ENCODE measurements at places on chromosomes 5 and 9. TPM values are rescaled to one million over a fixed set of nuclear protein-coding genes. Genes with fewer than 3 reads are reported as not detected.
A peak's percentile ranks its signal among the peaks of the same experiment; 100 is the strongest.

- H3K27me3 ChIP-seq, result peaks cover 92% of the 10 kb centered on the region
- H3K4me1 ChIP-seq, result no peaks in the 10 kb centered on the region
- no peak overlapping the region for H3K27ac ChIP-seq
- H3K36me3 ChIP-seq, result no peaks in the 10 kb centered on the region
- H3K4me3 ChIP-seq, result peak overlapping the region; percentile 60
- no peak for DNase-seq
Measured at GRCh38 chr9:34958411-34958982, 412 bp downstream of the PHF24 start.

- no peak overlapping the region for H3K27ac ChIP-seq
- peaks cover 3% of the 10 kb centered on the region for H3K36me3 ChIP-seq
- DNase-seq, result no peak
- no peak overlapping the region for H3K4me3 ChIP-seq
- H3K4me1 ChIP-seq, result no peaks in the 10 kb centered on the region
Measured at GRCh38 chr5:64800926-64801325, 32.2 kb downstream of the CWC27 start.

DNA sequence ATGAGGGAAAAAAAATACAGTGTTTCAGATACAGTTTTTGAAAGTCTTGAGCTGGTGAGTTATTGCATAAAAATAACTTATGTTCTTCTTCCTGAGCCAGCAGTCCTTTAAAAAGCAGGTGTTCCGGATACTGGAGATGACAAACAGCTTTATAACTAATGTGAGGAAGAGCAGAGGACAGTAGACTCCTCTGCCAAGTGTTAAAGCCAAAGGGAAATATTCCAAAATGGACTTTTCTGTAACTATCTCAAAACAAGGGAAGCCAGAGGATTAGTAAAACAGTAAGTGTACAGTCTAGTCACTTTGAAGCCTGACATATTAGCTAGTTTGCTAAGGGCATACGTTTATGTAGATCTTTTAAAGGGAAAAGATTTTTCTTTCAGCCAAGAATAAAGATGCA is 11.0 kb upstream of the SNCAIP start:
- peak overlapping the region; percentile 37 for H3K27ac ChIP-seq
- peaks cover 42% of the 10 kb centered on the region for H3K4me1 ChIP-seq
- H3K36me3 ChIP-seq, result no peaks in the 10 kb centered on the region
- no peaks in the 10 kb centered on the region for H3K27me3 ChIP-seq
- DNase-seq, result no peak

DNA sequence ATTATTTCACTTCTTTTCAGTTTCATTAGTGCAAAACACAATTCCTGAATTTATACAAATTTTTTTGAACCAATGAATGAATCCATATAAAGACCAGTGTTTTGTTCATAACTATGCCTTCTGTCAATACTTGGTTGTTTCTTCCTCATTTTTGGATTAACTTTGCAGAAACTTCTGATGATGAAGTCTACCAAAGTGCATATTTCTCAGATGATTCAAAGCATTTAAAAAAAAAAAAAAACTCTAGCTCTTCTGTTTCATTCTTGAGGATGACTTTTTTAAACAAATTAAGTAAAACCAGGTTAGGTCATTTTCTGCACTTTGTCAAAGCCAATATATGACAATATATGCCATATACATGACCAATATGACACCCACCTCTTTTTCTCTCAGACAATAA is 92.6 kb downstream of the CHSY3 start:
- H3K4me3 ChIP-seq, result no peak overlapping the region
- H3K36me3 ChIP-seq, result no peaks in the 10 kb centered on the region
- H3K4me1 ChIP-seq, result no peaks in the 10 kb centered on the region
- no peak overlapping the region for H3K27ac ChIP-seq
- peaks cover 2% of the 10 kb centered on the region for H3K27me3 ChIP-seq

- peak overlapping the region; percentile 79 for H3K27ac ChIP-seq
- peak overlapping the region; percentile 3 for H3K4me3 ChIP-seq
- DNase-seq, result no peak
- H3K36me3 ChIP-seq, result no peaks in the 10 kb centered on the region
Measured at GRCh38 chr5:142441616-142442015, 116.8 kb upstream of the SPRY4 start.

Gene LRRC70
- total RNA-seq, result 1.7 TPM

GRCh38 chr5:167726642-167727041 is 564.8 kb upstream of the WWC1 start:
- H3K36me3 ChIP-seq, result no peaks in the 10 kb centered on the region
- peaks cover 32% of the 10 kb centered on the region for H3K4me1 ChIP-seq
- no peak overlapping the region for H3K27ac ChIP-seq
- H3K27me3 ChIP-seq, result no peaks in the 10 kb centered on the region

Gene WNT8A
- not detected for total RNA-seq

- DNase-seq, result no peak
- H3K4me1 ChIP-seq, result no peaks in the 10 kb centered on the region
- no peak overlapping the region for H3K27ac ChIP-seq
- H3K4me3 ChIP-seq, result no peak overlapping the region
- H3K27me3 ChIP-seq, result peaks cover 19% of the 10 kb centered on the region
Measured at GRCh38 chr9:137960496-137960895, 82.9 kb downstream of the CACNA1B start.

DNA sequence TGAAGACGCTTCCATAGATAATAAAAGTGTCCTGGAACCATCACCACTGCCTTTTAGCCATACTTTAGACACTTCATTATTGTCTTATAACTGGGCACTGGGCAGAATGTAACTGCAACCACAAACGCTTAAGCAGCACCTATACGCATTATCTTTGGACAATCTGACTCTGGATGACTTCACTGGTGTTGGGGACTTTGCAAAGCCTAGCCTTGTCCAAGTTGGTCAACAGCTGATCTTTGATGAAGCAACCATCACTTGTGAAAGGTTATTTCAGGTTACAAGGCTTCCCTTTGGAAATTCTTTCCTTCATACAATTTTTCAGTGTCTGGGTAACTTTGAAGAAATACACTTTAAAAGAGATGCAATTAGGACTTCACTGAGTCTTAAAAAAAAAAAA is 77.8 kb upstream of the ZNF462 start:
- H3K4me3 ChIP-seq, result no peak overlapping the region
- DNase-seq, result no peak
- H3K27ac ChIP-seq, result no peak overlapping the region
- H3K4me1 ChIP-seq, result peaks cover 7% of the 10 kb centered on the region
- H3K36me3 ChIP-seq, result no peaks in the 10 kb centered on the region

Gene MAMDC2
- 0.58 TPM for total RNA-seq

Gene IFNE
- total RNA-seq, result 2.0 TPM

Gene HK3
- total RNA-seq, result 0.60 TPM

GRCh38 chr9:76643399-76644117 is 120.7 kb upstream of the PCA3 start:
- DNase-seq, result no peak
- no peaks in the 10 kb centered on the region for H3K36me3 ChIP-seq
- no peak overlapping the region for H3K4me3 ChIP-seq

GRCh38 chr5:34501016-34501415 is 155.1 kb upstream of the RAI14 start:
- DNase-seq, result no peak
- no peak overlapping the region for H3K4me3 ChIP-seq
- peaks cover 61% of the 10 kb centered on the region for H3K4me1 ChIP-seq
- H3K27ac ChIP-seq, result no peak overlapping the region

Gene CYLC2
- not detected for total RNA-seq

DNA sequence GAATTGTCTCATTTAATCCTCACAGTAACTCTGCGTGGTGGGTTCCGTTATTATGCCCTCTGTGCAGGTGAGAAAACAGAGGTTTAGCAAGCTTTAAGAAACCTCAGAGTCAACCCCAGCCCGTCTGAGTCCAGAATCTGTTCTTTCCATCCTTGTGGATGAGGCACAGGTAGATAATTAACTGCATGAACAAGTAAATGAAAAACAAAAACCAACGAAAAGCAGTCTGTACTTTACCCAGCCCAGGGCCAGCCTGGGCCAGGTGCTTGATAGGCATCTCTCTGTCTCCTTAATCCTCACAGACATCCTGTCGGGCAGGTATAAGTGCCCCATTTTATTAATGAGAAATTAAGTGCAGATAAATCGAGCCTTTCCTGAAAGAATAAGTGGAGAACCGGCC is 25.3 kb upstream of the CXCL14 start:
- DNase-seq, result no peak
- no peaks in the 10 kb centered on the region for H3K36me3 ChIP-seq
- H3K27me3 ChIP-seq, result no peaks in the 10 kb centered on the region
- peaks cover 36% of the 10 kb centered on the region for H3K4me1 ChIP-seq
- peak overlapping the region; percentile 48 for H3K27ac ChIP-seq

- H3K27ac ChIP-seq, result peak overlapping the region; percentile 84
- peaks cover 5% of the 10 kb centered on the region for H3K36me3 ChIP-seq
- peaks cover 28% of the 10 kb centered on the region for H3K4me1 ChIP-seq
- DNase-seq, result no peak
- no peak overlapping the region for H3K4me3 ChIP-seq
Measured at GRCh38 chr5:14250748-14251701, 107.9 kb downstream of the TRIO start.

Gene COL27A1
- total RNA-seq, result 138 TPM

GRCh38 chr9:33435821-33436277 is 11.5 kb downstream of the AQP3 start:
- H3K27ac ChIP-seq, result no peak overlapping the region
- H3K36me3 ChIP-seq, result no peaks in the 10 kb centered on the region
- peaks cover 14% of the 10 kb centered on the region for H3K27me3 ChIP-seq
- peaks cover 3% of the 10 kb centered on the region for H3K4me1 ChIP-seq
- no peak for DNase-seq
- H3K4me3 ChIP-seq, result no peak overlapping the region

- no peak for DNase-seq
- peaks cover 4% of the 10 kb centered on the region for H3K36me3 ChIP-seq
- H3K27me3 ChIP-seq, result no peaks in the 10 kb centered on the region
- peak overlapping the region; percentile 26 for H3K27ac ChIP-seq
Measured at GRCh38 chr5:78287833-78288232, 6.7 kb downstream of the AP3B1 start.

DNA sequence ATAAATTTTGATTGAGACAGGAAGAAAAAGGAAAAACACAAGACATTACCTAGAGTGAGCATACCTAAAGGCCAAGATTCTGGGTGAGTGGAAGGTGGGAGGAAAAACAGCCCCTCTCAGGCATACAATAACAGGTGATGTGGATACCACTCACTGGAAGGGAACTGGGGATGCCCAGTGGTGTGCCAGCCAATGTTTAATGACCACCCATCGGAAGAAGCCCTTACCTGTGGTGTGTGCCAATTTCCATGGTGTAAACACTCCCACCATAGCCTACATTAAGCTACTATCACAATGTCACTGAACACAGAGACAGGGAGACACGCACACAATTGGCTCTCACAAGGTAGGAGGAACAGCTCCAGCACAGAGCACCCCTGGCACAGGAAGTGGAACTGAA is 63.5 kb downstream of the SEMA5A start:
- H3K4me1 ChIP-seq, result peaks cover 16% of the 10 kb centered on the region
- peaks cover 10% of the 10 kb centered on the region for H3K36me3 ChIP-seq
- DNase-seq, result no peak
- no peak overlapping the region for H3K4me3 ChIP-seq

DNA sequence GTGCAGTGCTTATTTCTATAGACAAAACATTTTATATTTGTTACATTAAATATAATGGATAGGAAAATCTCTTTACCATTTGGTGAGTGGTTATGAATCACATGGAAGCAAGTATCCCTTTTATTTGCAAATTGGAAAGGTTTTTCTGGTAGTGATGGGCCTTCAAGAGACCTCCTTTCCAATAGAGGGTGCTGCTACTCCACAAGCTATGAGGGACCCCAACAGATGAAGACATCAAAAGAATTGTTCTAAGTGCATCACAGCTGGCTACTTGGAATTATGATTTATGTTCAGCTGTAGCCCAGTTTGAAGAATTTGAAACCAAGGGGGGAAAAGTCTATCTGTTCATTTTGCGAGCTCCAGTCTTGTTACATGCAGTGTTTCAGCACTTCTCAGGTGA is 493.7 kb upstream of the SGCD start:
- no peak overlapping the region for H3K27ac ChIP-seq
- peaks cover 9% of the 10 kb centered on the region for H3K27me3 ChIP-seq
- H3K4me1 ChIP-seq, result peaks cover 1% of the 10 kb centered on the region
- DNase-seq, result no peak
- H3K4me3 ChIP-seq, result no peak overlapping the region
- no peaks in the 10 kb centered on the region for H3K36me3 ChIP-seq

Gene KIF24
- total RNA-seq, result 3.9 TPM

DNA sequence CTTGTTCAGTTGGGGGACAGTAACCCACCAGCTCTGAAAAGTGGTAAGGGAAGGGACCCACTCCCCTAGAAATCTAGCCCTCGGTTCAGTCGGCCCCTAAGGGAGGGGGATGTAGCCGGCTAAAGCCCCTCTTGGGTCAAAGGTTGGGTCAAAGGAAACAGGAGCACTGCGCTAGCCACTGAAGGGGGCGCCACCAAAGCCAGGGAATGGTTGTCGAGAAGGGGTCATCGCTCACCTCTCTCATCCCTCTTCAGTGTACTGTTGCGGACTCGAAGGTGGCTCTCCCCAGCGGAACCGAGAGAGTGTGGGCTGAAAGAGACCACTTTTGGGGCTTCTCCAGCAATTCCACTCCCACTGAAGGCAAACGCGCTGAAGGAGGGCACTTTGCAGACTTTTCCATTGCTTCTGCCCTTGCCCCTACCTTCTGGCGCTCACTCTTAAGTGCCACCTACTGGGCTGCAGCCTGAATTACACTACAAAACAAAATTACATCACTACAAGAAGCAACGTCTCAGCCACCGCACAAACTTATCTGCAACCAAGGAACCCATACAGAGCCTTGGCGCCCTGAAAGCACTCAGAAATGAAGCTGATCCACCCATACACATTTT is 396.9 kb downstream of the PDE4D start:
- no peak overlapping the region for H3K4me3 ChIP-seq
- DNase-seq, result no peak
- no peak overlapping the region for H3K27ac ChIP-seq
- H3K4me1 ChIP-seq, result peaks cover 6% of the 10 kb centered on the region

Gene IFNB1
- total RNA-seq, result not detected

GRCh38 chr5:62112689-62113228 is 193.2 kb upstream of the KIF2A start:
- H3K36me3 ChIP-seq, result no peaks in the 10 kb centered on the region
- H3K4me3 ChIP-seq, result no peak overlapping the region
- DNase-seq, result no peak
- peaks cover 27% of the 10 kb centered on the region for H3K27me3 ChIP-seq

DNA sequence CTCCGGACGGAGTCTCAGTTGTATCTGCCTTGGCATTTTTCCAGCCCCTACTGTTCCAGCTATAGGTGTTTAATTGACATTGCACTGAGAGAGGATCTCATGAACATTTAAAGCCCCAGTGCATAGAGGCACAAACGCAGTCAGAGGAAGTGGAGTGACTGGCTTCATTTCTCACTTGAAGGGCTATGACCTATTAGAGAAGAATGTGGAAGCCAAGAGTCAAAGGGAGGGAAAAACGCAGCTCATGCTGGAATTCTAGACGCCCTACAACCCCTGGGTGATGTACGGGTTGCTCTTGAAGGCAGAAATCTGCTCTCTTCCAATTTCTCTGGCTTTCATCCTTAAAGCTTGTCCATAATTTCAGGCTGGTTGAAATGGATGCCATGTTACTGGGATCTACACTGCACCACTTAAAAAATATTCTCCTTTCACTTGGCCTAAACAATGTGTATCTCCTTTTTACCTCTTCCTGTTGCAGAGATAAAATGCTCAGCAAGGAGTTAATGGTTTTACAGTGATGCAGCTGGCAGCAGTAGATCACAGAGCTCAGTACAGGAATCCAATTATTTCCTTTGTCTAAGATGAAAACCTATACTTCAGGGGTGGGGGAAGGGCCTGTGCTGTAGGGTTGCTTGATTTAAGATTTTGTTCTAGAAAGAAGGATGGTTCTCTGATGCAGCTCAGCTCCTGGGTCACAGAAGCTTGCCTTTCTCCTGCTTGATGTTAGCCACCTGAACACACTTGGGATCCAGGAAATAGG is 61.8 kb upstream of the MAMDC2 start:
- H3K36me3 ChIP-seq, result no peaks in the 10 kb centered on the region
- H3K27ac ChIP-seq, result no peak overlapping the region
- no peak overlapping the region for H3K4me3 ChIP-seq
- no peaks in the 10 kb centered on the region for H3K27me3 ChIP-seq
- no peak for DNase-seq
- peaks cover 22% of the 10 kb centered on the region for H3K4me1 ChIP-seq
